ENCODE measurements at places on chromosomes 5 and 9.
A peak's percentile ranks its signal among the peaks of the same experiment; 100 is the strongest.

- DNase-seq, result peak; percentile 47
Observed at GRCh38 chr9:110133608-110134210, 74.2 kb downstream of the C9orf152 start.

- no peak for DNase-seq
Observed at GRCh38 chr9:1775230-1775629, 239.9 kb upstream of the SMARCA2 start.

GRCh38 chr5:134188092-134188491 lies 11.3 kb upstream of the SKP1 start:
- DNase-seq, result no peak

DNA sequence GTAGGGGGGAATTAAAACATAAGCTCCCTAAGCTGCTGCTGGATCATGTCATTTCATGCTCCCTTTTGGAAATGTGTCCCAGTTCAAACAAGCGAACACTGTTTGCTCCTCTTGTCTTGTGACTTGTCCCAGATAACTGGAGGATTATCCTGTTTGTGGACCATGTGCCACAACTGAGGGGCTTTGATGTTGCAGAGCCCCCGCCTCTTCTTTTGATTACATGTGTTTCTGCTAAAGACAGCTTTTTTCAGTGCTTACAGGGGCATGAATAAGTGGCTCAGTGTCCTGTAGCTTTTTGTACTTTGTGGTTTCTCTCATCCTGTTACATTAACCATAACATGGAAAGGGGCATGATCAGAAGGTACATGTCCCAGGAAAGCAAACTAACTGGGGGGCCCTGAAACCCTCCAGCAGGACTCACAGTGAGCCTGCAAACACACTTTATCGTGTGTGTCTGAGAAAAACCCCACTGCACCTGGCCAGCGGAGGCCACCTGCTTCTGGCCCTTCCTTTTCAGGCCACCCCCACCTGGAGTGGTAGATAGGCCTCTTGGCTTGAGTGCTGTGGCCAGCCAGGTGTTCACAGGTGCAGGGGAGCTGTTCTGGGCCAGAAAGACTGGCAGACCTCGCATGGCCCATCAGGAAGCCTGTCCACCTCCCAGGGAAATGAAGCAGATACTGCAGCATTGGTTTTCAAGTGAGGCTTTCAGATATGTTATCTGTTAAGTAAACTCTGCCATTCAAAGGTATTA lies 285.6 kb downstream of the FANCC start:
- DNase-seq, result no peak

GRCh38 chr9:35029241-35029640 lies 39.7 kb downstream of the DNAJB5 start:
- no peak for DNase-seq

DNA sequence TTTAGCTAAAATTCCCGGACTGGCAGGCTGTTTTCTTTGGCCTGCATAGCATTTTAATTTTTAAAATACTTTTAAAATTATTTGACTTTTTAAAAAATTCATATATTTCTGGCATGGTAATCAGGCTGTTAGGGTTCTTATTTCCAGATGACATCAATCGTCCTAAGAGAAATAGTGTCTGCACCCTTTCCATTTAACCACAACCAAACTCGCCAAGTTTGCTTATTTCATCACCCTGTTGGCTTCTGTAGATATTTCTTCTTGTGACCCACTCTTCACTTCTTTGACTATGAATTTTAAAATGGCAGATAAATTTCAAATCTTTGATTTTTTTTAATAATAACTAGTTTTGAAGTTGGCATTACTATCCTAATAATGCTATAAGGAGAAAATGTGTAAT lies 675.7 kb upstream of the FTMT start:
- no peak for DNase-seq

DNA sequence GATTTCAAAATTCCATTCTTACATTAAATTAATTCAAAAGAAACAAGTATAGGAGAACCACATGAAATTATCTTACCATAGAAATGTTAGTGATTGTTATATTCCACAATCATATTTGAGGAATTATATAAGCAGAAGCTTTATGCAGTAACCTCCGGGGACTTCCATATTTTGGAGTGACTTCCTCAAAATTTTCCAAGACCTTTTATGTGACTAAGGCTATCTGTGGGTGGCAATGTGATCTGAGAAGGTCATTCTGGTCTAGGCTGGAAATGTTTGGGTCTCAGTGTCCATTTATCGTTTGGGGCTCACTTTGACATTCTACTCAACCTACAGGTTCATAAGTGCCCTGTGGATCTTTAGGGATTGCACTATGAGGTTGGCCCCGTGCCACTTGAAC lies 776.6 kb downstream of the CDH12 start:
- DNase-seq, result no peak

DNA sequence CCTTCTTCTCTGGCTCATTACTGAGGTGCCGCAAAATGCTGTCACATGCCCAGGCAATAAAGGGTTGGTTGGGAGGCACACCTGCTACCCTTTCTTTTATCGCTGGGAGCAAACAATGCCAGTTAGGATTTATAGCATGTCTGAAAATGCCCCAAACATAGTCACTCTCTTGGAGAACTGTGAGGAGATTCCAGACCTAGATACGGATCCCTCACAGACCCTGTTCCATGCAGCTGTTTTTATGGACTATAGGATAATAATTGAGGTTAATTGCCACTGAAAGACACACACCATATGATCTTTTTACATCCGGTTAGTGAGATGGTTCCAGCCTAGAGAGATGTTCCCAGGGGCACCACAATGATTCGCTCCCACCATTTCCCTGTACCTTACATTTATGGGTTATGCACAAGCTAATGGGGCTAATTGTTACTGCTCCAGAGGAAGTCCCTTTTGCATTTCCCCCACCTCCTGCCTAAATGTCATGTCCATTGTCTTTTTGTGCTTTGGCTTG lies 318.1 kb downstream of the PIK3R1 start:
- DNase-seq, result no peak

DNA sequence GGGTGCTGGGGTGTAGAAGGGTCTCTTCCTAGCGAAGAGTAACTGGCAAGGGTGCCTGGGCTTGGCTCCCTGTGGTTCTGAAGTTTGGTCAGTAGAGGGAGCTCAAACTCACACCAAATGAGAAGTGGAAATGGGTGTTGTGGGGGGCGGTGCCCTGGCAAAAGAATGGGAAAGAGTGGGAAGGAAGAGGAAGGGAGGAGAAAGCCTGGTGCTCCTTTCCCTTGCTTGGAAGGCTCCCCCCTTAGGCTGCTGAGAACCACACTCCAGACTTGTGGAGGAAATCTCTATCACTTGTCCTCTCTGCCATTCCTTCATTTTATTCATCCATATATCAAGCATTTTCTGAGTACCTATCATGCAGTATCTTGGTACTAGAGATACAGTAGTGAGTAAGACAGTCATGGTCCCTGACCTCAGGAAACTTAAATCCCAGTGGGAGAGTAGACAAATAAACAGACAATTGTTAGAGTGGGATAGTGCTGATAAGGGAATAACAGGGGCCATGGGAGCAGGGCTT lies 13.0 kb downstream of the SLC4A9 start:
- DNase-seq, result peak; percentile 71

- DNase-seq, result peak; percentile 65
Observed at GRCh38 chr5:92017776-92018175, 634.7 kb upstream of the ARRDC3 start.

DNA sequence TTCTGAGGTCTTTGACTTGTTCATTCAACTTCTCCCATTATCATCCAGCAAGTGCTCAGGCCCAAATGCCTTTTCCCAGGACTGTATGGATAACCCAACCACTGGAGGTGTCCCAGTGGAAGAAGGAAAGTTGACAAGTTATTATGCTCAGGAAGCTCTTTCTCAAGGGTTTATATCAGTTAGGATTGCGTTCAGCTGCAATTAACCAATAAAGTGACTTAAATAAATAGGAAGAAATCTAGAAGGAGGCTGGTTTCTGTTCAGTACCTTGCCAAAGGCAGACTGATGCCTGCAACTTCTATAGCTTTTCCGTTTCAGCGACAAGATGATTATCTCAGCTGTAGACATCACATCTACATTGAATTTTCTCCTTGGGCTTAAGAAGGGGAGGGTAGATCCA lies 52.1 kb downstream of the ENC1 start:
- no peak for DNase-seq

DNA sequence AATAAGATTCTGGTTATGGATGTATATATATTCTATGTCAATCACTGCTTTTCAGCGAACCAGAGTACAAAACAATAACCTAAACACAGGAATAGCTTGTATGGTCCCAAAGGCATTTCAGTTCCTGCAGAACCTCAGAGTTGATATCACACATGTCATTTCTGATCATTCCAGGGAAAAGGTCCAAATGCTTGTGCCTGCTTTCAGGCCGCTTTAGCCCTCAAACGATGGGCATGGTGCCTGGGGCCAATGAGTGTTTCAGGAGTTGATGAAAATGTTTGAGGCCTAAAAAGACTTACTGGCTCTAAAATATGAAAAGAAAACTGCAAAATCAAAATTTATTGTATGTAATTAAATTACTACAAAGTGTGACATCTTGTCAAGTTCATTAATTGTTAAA lies 22.8 kb downstream of the ANGPTL2 start:
- no peak for DNase-seq

DNA sequence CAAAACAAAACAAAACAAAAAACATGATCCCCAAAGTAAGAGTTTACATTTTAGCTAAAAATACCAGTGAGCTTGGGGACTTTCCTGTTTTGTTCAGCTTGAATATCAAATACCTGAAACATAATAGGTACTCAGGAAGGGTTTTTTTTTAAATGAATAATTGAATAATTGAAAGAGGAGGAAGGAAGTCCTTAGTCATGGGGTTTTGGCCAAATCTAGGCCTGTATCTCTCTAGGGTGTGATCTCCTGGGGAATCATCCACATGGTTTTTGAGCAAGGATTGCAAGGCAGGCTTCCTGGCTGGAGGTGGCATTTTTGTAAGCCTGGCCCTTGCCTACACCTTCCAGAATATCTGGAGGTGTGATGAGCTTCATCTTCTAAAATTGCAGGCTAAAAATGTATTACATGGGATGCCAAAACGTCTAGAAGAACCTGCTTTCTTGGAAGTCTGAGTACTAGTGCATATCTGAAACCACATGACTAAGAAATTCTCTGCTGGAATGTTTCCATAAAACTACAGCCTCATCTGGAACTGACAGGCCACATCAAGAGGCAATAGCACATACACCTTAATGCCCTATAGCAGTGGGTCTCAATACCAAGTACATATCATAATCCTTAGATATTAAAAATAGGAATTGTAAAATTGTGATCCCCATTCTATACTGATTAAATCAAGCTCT lies 10.4 kb downstream of the C9 start:
- no peak for DNase-seq

- DNase-seq, result no peak
Observed at GRCh38 chr9:127096208-127096607, 26.2 kb downstream of the ANGPTL2 start.

DNA sequence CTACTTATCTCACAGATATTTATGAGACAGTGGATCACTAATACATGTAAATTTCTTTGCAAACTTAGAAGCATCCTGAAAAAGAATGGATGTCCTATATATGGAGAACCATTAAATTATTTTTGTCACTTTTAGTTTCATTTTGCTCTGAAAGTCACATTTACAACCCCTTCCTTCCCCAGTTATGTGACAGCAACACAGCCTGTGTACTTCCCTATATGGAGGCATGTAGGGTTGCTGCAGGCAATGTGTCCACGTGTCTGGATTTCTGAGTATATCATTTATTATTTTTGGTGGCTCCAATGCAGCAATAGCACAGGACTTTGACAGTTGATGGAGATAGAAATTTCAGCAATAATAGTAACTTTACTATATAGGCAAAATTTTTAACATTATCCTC lies 156.4 kb downstream of the ST8SIA4 start:
- DNase-seq, result no peak

GRCh38 chr5:172678902-172679301 lies 37.8 kb downstream of the NEURL1B start:
- no peak for DNase-seq

DNA sequence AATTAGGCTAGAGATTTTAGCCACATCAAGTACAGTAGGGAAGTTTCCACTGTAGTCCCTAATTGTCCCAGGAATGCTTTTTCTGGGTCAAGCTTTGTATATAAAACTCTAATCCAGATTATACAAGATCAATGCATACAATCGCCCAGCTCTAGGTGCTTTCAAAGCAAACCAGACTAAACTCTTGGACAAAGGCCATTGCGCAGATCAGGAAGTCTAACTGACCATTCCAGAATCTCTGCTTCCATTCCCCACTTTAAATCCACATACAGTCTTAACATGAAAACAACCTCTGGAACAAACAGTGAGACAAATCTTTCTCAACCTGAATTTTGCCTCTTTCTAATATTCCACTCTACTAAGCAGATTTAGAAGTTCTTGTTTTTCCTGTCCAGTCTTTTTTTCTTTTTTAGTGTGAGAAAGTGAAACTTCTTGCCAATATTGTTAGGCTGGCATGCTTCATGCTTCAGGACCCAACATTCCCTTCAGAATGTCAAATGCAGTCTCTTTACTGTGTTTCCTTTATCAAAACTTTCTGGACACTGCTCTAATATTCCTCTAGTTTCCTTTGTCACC lies 76.1 kb downstream of the ITGA1 start:
- DNase-seq, result no peak

- DNase-seq, result no peak
Observed at GRCh38 chr5:108164574-108164973, 217.3 kb downstream of the FBXL17 start.

DNA sequence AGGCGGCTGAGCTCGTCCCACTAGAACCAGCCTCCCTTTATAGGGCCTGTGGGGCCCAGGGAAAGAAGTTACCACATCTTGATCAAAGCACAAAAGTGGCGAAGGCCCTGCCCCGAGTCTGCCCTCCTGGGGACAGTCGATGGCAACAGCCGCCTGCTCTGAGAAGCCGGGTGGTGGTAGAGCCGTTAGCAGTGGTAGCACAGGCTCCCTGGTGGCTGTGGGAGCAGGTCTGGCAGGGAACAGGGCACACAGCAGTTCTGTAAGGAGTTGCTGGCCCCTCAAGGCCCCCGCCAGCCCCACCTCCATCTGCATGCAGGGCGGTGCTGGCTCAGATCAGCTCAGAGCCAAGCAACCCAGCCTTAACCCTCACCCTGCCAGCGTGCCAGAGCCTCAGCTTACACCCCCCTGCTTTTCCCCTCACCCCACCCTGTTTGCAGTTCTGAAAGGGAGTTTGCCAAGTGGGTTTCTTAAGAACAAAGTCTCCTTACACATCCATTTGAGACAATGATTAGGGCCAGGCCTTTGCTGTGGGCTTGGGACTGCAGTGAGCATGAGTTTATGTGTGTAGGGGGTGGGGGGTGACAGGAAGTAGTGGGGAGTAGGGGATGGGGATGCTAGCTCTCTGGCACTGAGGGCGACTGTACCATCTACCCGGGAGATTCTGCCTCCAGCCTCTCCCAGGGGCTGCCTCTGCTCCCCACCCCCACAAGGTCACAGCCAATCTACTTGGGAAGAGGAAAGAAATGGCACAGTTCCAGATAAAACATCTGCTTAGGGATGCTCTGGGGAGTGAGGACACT lies 11.8 kb downstream of the ACSL6 start:
- no peak for DNase-seq

GRCh38 chr5:127369796-127370195 lies 79.2 kb downstream of the MEGF10 start:
- no peak for DNase-seq

All from HCT116 (cell line).